H7 (cell line): ENCODE measurements at places on chromosomes 1 and 21. TPM values are rescaled to one million over a fixed set of nuclear protein-coding genes. Genes with fewer than 3 reads are reported as not detected.

CLDN19 gene
- total RNA-seq = 11.0 and 12.2 TPM in 2 replicates

MAP1LC3C gene
- 0.76 and 1.3 TPM in 2 replicates for total RNA-seq

FHAD1 gene
- 0.52 and 0.83 TPM in 2 replicates for total RNA-seq

DNA sequence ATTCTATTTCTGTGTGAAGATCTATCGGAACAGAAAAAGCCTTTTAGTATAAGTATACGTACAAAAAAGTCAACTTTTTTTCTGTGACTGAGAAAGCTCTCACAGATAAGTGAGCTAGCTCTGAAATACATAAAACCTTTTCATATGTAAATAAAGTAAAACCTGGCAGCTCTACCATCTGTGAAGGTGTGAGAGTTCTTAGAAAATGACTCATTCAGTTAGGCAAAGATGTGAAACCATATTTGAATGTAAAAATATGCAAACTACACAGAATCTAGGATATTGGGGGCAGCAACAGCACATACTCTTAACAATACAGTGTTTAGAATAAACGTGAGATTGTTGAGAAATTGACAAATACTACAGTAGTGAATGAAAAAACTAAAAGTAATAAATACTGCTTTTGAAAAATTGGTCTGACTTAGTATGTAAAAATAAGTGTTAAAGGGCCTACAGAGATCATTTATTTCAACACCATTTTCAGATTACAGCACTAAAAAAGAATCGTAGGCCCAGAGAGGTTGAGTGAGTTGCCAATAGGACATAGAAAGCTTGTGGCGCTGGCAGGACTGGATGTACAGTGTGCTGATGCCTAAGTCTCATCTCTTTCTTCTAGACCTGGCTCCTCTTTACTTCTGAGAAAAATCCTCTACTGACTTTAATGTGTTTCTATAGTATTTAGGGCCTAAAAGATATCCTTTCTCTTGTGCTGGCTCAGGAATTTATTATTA, 19.8 kb downstream of the ATP6V1G3 start:
- DNase-seq = no peak

GRCh38 chr1:192580351-192580962, 4.9 kb downstream of the RGS1 start:
- peak; percentile 4 for DNase-seq

DNA sequence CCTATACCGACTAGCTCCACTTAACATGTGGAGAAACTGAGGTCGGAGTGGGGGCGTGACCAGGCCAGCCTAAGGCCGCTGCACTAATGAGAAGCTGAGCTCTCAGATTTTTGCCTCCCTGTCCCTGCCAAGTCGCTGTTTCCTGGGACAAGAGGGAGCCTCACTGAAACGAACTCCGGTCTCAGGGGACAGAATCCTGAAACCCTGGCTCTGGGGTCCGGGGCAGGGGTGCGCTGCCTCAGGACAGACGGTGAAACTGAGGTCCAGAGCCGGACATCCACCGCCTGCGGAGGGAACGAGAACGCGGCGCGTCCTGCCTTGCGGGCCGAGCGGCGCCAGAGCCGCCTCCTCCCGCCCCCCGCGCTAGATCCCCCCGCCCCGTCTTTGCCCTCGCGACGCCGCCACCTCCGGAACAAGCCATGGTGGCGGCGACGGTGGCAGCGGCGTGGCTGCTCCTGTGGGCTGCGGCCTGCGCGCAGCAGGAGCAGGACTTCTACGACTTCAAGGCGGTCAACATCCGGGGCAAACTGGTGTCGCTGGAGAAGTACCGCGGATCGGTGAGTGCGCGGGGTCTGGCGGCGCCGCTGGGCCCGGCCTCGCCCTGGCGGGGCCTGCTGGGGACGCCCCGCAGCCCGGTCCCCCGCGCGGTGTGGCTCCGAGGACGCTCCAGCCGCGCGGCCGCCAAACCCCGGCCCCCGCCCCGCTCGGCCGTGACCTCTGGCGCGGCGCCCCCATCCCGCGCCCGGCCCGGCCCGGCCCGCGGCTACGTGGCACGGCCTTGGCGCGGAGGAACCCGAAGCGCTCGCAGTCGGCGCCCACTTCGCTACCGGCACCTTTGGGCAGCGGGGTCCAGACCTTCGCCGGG, at the start of gene GPX7:
Gene GPX7, plus strand, starts transcription at position 381 of the 865 bp plus-strand sequence. Its CDS starts 39 bp downstream, at position 420.
- DNase-seq = peak; percentile 87

- DNase-seq = no peak
These were observed 14.1 kb downstream of the CR1L start for GRCh38 chr1:207658904-207659485.

GRCh38 chr1:15616373-15617172, 685 bp upstream of the DDI2 start:
- DNase-seq = peak; percentile 44
